ENCODE measurements at places on chromosomes 16 and 17.

DNA sequence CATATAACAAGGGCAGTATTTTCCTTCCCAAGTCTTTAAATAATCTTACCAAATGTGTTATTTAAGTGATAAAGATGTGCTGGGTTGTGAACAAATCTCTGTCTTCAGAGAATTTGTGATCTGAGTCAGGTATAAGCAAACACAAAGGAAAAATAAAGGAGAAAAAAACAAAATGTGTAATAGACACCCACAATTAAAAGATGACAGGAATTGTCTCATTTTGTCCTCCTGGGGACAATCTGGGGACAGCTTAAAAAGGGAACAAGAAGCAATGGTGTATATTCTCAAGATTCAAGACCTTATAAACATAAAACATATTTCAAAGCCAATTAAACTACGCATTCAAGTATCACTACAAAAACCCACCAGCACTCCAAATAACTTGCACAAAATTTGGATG is 107.2 kb downstream of the TRIM37 start:
- DNase-seq, result no peak

DNA sequence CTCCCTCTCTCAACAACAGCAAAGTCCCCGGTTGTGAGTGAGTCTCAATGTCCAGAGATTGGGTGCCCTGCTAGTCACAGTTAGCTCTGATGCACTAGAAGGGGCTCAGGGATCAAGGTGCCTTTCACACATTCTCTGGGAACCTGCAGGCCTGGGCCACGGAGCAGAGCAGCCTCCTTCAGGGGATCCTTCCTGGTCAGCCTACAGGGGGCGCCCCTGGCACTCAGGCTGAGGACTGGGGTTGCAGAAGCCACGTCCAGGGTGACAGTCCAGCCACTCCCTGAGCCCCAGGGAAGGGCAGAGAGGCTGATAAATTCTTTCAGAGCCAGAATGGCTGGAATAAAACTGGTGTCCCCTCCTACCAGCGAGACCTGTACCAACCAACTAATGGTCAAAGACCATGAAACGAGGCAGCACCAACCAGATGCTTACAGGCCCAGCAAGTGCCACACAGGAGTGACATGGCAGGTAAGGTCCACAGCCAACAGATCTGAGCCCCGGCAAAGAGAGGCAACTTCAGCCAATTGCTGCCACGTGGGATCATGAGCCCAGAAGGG is 43.5 kb downstream of the ST3GAL2 start:
- peak; percentile 42 for DNase-seq

GRCh38 chr17:35022536-35023063 is 40.9 kb downstream of the RFFL start:
- peak; percentile 64 for DNase-seq

DNA sequence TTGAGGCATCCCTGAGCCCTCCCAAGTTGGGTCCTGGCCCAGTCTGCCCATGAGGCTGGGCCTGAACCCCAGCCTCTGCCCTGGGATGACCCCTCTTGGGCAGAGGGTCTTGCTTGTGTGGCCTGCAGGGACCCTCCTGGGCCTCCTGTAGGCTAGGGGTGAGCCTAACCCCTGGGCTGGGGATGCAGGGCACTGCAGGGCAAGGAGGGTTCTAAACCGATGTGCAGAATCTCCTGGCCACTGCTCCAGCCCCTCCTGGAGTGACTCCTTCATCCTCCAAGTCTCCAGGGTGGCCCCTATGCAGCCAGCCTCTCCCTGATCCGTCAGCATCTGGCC is 37.5 kb downstream of the LGALS9 start:
- no peak for DNase-seq

GRCh38 chr16:83737729-83738354 is 69.9 kb upstream of the HSBP1 start:
- no peak for DNase-seq

GRCh38 chr17:64529221-64529620 is 22.4 kb downstream of the CEP95 start:
- no peak for DNase-seq

GRCh38 chr17:17494870-17495535 is 1.2 kb downstream of the RASD1 start:
- no peak for DNase-seq

DNA sequence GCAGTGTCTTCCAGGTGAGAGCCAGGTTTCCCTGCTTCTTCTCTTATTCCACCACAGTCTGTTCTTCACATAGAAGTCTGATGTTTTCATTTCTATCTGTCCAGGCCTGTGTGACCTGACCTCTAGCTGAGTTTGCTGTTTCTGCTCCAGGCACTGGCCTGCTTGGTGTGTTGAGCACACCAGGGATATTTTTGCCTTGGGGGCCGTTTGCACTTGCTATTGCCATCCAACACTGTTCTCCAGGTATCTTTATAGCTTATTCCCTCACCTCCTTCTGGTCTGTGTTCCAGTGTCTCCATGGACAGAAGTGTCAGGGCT is 41.4 kb downstream of the MRTFB start:
- DNase-seq, result no peak

DNA sequence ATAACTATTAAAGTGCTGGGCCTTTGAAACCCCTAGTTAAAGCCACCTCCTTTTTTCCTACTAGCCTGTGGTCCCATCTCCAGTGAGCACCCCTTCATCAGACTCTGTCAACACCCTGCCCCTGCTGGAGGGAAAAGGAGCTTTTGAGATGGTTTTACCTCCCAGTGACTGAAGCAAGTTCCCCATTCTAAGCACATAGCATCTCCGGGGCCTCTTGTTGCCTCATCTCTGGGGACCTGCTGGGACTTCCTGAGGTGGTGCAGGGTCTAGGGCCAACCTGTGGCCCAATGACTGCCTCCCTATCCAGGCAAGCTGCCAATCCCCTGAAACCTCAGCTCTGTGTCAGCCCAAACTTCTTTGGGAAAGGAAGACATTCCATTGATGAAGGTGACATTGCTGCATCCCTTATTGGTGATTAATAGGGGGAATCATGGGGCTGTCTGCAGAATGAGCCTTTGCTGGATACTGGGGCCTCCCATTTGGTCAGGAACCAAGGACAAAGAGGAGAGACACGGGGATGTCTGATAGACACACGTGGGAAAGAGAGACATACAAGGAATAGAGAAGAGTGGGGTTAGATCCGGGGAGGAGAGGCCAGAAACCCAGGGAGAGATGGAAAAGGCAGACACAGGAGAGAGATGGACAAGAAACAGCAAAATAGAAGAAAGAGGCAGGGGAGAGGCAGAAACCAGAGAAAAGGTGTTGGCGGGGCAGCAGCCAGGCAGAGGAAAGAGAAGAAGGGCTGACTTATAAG is 2.4 kb downstream of the C1QL1 start:
- DNase-seq, result no peak

DNA sequence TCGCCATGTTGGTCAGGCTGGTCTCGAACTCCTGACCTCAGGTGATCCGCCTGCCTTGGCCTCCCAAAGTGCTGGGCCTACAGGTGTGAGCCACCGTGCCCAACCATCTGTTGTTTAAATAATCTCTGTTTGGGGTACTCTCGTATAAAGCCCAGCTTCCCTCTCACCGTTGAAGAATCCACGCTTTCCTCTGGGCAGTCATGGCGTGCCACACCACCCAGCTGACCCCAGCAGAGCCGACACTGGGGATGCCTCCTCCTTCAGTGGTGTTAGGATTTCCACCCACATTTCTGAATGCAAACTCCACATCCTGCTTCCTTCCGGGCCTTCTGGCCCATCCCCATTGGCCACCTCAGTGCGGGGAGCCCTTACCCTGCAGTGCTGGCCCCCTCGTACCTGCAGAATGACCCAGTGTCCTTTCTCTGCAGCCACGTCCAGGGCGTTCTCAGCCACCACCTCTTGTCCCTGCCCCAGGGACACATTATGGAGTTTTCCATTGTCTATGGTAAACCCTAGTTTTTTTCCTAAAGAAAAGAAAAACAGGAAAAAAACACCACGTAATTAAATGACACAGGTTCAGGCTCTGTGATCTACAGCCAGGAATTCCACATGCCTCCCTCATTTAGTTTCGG is 60.4 kb downstream of the PGS1 start:
- no peak for DNase-seq

- no peak for DNase-seq
These were observed 9.6 kb downstream of the MT1X start for GRCh38 chr16:56691885-56692284.

DNA sequence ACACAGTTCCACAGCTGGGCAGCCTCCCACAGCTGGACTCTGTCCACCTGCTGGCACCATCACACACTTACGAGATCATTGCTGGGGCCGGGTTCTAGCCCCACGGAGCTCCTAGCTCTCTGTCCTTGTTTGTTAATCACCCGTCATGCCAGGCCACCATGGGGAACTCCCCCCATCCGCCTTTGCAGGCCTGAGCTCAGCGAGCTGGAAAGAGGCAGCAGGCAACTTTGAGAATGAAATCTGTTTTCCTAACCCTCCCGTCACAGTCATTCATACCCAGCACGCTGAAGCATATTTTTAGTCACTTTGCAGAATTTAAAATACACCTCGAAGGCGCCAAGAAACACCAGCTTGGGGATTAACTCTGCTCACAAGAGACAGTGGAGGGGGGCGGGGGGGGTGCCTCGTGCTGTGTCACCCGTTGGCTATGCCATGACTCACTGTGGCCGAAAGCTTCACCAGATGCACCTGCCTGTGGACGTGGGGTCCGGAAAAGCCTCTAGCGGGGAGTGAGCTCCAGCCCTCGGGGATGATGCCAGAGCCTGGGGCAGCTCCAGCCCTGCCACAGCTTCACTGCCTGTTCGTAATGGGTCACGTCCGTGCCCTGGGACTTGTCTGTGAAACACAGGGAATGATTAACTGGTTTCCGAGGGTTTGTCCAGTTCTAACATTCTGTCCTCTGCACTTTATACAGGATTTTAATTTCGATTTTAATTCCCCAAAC is 1.4 kb upstream of the SPNS2 start:
- no peak for DNase-seq

GRCh38 chr17:82447876-82448275 is 2.7 kb downstream of the CYBC1 start:
- no peak for DNase-seq

DNA sequence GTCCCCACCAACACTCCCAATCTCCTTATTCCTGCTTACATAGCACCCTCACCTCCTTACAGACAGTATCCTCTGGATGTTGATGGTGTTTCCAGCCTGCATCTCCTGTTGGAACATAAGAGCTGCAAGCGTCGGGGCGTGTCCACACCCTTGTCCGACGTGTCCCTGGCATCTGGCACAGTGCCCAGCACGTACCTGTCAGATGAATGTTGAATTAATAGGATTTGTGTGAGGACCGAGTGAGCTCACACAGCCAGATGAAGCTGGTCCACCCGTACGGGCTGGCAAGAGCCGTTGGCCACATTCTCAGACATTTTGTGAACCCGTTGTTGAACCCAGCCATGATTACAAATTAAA is 12.2 kb upstream of the CBX4 start:
- no peak for DNase-seq

DNA sequence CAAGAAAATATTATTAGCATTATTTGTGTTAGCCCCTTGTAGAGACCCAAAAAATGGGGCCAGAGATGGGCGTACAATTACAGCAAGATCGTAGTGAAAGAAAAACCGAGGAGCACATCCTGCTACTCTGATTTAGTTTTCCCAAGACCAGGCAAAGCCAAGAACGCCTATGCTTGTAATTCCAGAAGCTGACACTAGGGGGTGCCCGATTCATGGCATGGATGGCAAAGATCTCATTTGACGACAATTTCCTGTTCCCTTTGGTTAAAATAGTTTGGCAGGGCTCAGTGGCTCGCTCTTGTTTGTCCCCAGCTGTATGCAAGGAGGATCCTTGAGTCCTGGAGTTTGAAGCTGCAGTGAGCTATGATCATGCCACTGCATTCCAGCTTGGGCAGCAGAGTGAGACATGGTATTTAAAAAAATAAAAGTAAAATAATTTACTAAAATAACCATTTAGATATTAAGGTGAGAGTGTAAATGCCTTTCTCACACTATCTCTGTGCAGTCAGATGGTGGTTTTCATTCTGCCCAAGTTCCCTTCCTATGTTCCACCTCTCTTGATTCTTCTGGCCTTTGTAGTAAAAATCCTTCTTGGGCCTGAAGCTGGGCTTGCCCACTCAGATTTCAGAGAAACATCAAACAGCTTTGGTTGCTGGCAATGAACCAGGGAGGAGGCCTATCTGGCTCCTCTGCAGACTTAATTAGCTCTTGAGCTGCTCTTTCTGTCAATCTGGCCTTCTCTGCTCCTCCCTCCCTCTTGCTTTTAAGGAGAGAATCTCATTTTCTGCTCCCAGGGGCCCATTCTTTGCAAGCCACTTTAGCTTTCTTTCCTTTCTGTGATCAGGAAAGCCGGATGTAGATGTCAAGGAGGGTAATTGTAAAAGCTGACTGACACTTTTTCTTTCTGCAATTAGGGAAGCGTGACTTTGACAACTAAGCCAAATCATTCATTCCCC is 31.2 kb downstream of the TMEM238L start:
- DNase-seq, result peak; percentile 14

DNA sequence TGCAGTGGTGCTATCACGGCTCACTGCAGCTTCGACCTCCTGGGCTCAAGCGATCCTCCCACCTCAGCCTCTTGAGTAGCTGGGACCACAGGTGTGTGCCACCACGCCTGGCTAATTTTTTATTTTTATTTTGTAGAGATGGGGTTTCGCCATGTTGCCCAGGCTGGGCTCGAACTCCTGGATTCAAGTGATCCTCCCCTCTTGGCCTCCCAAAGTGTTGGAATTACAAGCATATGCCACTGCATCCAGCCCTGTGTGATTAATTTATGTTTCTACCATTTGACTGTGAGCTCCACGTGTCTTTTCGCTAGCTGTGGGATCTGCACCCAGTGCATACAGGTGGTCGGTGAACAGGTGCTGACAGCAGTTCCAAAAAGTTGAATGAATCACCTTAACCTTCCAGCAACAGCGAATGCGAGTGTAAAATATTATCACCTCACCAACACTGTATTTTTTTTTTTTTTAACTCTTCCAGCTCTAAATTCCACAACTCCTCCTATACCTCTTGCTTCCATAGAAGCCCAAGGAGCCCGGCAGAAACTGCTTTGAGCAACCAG is 484 bp upstream of the NUDT7 start:
- DNase-seq, result no peak

GRCh38 chr16:67030221-67030962 is 1.4 kb downstream of the CBFB start:
- DNase-seq, result no peak

- DNase-seq, result no peak
These were observed 21.1 kb downstream of the PIPOX start for GRCh38 chr17:29063992-29064391.
